Caudate nucleus (tissue), 63 donors: ENCODE measurements at places on chromosomes 3 and 15.

- no peak for DNase-seq
Observed at GRCh38 chr3:175608356-175608755, 749.2 kb downstream of the NAALADL2 start.

DNA sequence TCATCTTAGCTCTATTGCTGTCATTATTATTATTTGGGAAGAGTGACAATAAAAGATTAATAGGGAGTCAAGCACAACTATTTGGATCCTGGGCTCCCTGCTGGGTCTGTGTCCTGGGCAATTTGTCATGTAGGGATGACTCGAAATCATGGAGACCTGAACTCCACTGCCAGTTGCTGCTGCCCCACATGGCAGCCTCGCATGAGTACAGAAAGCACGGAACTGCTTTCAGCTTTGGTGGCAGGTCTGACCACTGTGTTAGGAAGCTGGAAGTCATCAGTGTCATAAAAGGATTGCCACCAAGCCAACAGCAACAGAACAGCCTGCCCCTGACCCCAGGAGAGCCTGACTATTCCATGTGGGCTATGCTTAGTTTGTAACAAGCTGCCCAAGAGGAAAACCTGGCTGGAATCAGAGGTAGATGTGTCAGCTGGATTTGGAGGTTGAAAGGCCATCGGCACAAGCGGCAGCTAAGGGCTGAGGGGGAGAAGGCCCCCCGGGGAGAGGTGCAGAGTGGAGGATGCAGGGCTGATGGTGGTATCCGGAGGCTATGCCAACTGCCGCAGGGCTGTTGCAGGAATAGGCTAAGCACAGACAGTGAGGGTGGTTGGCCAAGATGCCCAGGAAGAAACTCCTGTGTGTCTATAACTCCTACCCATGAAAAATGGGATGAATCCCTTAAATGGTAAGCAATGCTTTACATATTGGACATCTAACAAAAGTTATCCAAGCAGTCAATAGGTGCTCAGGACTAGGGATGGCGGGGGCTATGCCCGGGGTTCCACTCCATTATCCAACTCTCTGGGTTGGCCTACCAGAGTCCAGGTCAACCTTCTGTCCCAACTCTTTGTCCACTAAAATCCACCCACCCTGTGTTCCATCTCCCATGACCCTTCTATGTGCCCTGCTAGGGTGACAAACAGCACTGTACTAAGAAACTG, 291.6 kb downstream of the ADAMTS17 start:
- no peak for DNase-seq

DNA sequence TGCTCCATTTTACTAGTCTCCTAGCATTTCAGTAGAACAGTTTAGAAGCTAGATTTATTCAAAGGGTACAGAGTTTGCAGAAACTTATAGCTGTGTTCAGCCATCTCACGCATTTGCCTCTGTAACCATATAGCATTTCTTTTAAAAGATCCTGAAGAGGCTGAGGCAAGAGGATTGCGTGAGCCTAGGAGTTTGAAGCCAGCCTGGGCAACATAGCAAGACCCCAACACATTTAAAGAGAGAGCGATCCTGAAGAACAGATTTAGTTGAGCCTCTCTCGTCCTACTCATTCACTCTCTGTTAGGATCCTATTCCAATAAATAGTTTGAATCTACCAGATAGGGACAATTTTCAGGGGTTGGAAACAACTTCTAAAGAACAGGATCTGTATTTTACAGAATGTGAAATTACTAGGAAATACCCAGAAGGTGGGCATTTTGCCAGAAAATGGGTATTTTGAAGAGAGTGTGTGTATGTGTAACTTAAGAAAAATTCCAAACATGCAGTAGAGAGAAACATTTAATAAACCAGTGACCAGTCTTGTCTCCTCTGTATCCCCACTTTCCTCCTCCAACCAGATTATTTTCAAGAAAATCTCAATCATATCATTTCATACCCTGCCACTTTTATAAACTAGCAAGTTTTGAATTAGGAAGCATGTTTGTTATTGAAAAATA, 4.5 kb downstream of the EIF3J start:
- DNase-seq = no peak

DNA sequence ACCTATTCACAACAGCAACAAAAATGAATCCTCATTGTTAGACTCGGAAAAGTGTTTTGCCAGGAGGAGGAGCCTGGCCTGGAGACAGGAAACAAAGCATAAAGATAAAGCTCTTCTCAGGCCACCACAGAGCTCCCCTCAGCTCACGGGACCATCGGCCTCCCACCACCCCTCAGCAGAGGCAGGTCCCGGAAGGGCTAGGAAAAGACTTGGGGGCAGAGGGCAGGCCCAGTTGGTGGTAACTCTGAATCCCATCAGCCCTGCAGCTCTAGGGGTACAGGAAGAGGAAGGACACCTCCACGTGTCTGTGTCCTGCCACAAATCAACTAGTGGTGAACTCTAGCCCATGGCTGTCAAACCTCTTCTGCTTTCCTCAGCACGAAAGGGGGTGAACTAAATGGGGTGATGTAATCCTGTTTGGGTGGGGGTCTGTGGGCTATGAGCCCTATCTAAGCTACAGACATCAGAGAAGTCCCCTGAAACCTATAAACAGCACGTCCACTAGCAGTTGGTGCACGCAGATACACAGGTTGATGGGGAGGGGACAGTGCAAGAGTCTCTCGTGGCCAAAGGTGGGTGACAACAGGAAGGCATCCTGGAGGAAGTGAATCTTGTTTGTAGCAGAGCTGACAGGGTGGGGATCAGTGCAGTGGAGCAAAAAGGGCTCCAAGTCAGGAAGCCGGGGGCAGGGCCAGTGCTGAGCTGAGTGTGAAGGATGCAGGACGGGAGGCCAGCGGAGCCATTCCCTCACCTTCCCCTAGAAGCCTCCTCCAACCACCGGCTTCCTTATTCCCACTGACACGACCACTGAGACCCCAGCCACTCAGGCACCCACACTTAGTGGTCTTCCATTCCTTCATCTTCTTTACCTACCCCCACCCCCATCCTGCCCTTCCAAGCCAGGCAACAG, 111.1 kb upstream of the HACD2 start:
- no peak for DNase-seq

- DNase-seq = no peak
Observed at GRCh38 chr3:136919799-136920580, 37.8 kb upstream of the IL20RB start.

DNA sequence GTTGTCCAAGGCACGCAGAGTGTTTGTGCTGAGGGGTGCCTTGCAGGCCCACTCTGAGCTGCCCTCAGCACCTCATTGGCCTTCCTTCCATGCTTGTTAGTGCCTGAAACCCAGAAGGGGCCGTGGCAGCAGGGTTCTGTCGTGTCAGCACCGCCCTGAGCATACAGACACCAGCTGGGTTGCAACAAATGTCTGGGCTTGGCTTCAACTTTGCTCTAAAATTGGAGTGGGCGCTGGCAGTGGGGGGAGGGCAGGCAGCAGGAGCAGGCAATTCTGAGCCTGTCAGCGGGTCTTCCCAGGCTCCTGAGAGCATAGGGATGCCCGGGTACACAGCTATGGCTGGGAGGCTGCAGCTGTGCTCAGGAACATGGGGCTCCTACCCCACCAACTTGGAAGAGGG, 464.3 kb downstream of the EPHA3 start:
- no peak for DNase-seq

DNA sequence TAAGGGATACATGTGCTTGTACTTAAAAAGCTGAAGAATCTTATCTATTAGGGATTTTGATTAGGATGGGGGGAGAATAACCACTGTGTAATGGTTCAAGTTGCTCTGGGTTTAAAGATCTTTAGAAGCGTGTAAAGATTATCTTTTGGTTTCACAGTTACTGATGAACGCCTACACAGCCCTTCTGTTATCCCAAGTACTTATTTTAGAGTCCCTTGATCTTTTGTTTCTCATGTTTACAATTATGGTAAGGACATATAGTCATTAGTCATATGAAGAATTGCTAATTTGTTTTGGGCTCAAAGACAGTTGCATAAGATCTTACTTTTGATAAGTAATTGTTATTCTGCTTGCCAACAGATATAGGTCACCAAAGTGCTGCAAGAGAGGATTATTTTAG, 160.1 kb downstream of the PLCL2 start:
- DNase-seq = no peak

GRCh38 chr3:181966393-181966792, 254.7 kb downstream of the SOX2 start:
- no peak for DNase-seq

DNA sequence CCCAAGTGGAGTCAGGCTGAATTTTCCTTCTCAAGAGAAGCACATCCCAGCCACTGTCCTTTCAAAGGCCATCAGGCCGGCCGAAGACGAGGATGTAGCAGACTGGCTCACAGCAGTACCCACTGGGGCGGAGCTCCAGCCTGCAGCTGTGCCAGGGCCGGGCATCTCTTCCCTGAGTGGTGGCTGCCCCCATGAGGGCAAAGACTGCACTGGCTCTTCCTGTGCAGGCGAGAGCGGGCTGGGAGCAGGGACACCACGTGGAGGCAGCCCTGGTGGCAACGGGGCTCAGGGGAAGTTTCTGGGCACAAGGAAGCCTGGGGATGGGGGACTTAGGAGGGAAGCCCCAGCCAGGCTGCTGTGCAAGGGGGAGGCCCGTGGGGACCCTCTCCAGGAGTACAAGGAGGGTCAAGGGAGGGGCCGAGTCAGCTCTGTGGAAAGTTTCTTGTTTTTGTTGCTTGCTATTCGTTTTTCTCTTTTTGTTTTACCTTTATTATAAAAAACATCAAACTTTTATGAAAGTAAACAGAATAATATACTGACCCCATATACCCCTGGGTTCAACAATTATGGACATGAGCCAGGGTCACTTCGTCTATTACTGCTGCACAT, 66.1 kb downstream of the RPN1 start:
- DNase-seq = peak; percentile 56

DNA sequence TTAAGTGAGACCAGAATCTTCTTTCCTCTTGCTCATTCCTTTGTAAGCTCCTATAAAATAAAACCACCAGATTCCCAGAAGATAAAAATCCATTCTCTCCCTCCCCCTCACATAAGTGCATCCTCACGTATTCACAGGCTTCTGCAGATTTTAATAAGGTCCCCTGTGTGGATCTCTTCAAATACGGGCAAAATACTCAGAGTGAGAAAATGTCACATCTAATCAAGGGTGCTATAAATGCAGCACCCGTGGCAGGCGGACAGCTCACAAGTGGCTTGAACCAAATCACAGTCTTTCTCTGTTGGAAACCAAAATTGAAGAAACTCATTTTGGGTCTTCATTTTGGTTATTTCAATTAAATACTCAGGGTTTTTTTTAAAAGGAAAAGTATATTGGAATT, 212.9 kb upstream of the CMC1 start:
- no peak for DNase-seq

DNA sequence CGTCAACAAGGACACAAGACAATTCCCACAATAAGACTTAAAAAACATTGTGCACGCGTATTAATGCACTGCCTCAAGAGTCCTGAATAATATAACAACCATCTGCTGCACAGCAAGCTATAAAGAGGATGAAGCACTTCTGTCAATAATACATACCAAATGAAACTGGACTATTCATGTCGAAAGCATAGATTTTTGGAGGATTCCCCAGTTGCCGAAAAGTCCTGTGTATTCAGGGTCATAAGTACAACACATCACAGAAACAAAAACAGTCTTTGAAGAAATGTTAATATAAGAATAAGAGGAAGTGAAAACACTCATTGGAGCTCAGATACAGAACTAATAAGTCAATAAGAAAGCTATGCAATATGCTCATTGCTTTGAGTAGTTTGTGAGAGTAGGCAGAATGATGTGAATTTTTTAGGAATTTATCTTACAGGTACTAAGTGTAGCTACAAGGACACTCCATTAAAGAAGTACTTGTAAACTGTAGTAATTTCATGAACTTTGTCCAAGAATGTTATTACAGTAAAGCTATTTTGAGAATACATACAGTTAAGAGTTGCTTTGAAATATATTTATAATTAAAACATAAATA, 31.6 kb downstream of the CBLB start:
- DNase-seq = no peak

- DNase-seq = no peak
Observed at GRCh38 chr15:66711260-66711659, 9.2 kb downstream of the SMAD6 start.

DNA sequence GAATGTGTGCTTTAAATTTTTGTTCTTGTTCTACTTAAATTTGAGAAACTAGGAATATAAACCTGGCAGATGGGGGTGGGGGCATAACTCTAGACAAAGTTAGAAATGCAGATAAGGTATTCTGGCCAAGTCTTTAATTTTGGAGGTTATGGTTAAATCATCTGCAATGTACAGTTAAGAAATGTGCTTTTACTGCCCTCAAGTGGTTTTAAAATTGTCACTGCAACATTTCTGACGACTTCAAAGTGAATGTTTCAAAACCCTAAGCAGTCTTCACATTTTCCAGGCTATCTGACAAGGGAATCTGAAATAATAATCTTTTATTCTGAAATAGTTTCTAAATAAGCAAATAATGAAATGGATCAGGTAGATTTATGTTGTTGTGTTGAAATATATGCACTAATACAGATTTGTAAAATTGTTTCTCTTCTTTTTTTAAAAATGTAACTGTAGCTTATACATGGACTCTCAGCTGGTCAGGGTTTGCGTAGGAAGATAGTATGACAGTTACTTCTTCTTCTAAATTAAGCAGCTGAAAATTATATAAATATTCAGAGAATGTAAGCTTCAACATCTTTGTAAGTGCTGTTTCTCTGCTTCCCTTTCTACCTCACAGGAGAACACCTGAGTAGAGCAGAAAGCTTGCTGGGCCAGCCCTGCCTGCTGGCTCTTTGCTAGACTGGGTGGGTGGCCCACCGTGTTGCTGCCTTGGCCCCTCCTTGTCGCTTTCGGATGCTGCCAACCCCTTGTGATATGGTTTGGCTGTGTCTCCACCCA, 45.0 kb downstream of the SUCNR1 start:
- DNase-seq = no peak

- no peak for DNase-seq
Observed at GRCh38 chr3:184343200-184343876, 5.9 kb downstream of the FAM131A start.

DNA sequence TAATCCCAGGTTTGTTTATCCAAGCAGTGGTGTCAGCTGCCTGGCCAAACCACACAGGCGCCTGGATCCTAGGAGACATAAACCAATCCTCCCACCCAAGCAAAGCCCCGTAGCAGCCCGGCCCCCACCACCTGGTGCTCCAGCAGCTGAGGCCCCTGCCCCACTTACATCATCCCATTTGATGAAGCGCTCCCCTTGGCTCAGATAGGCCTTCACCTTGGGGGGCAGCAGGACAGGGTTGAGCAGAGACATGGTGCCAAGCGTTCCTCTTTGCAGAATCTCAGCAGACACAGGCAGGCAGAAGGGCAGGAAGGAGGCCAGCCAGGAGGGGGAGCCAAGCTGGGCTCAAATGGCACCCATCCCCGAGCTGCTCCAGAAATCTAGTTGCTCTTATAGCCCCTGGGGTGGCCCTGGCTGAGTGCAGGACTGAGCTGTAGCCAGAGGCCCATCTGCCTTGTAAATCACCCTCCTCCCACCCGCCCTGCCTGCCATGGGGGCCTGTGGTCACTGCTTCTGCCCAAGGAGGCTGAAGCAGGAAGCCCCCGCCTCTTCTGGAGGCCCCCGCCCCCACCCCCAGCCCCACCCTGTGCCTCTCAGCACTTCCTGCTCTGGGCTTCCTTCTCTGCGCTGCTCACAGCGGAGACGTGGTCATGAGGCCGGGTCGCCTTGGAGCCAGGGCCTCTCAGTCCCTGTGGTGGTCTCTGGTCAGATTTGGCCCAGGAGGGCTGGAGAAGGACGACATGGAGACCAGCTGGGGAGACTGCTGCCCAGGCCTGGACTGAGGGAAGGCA, at the start of gene PLCB2:
PLCB2 (minus strand) TSS at position 515 of the 791 bp plus-strand sequence; CDS start at position 252, 263 bp downstream.
- peak; percentile 28 for DNase-seq

GRCh38 chr3:26622621-26623418, at the start of gene LRRC3B:
LRRC3B (plus strand) TSS chr3:26622772; CDS start chr3:26709673, 86,901 bp downstream.
- DNase-seq = peak; percentile 15
